ENCODE measurements at places on chromosomes 3 and 15. TPM values are rescaled to one million over a fixed set of nuclear protein-coding genes. Genes with fewer than 3 reads are reported as not detected.

DNA sequence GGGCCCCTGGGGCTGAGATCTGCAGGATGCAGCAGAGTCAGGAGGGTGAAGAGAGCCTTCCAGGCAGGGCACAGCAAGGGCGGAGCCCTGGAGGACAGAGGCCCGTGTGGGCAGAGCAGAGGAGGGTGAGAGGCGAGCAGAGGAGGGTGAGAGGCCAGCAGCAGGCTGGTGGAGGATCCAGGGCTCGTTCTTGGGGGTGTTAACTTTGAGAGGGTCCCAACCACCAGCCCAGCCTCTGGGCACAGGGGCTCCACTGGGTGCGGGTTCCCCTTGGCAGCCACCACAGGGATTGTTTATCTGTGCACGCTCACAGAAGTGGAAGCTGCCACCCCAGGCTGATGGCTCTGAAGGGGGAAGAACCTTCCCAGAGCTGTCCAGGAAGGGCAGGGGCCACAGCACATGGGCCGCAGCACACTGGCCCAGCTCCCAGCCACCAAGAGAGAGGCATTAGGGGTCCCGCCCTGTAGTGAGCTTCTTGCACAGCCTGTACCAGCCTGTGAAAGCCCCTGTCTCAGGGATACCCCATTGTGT is 9.3 kb upstream of the PLXND1 start:
- DNase-seq: no peak

- DNase-seq: no peak
Measured at GRCh38 chr3:177652556-177653291, 455.4 kb upstream of the TBL1XR1 start.

- no peak for DNase-seq
Measured at GRCh38 chr3:48702320-48702920, 14.6 kb downstream of the IP6K2 start.

DNA sequence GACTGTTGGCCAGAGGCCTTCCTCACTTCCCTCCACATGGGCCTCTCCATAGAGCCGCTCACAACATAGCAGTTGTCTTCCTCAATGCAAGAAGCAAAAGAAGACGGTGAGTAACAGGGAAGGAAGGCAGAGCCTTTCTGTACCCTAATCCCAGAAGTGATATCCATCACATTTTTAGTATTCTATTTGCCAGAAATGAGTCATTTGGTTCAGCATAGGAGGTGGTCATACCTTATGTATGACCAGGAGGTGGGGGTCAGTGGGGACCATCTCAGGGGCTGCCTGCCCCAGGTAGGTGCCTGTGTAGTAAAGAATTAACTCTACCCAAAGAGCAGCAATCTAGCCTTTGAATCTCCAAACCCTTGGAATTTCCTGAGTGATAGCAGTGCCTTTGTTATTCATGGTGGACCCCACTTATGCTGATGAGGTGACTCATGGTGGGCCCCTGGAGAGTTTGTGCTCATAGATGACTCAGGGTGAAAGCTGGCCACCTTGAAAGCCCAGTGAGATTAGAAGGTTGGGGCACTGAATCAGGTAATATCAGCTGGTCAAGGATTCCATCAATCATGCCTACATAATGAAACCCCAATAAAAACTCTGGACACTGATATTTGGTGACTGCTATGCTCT is 323.9 kb upstream of the IGF1R start:
- no peak for DNase-seq

DNA sequence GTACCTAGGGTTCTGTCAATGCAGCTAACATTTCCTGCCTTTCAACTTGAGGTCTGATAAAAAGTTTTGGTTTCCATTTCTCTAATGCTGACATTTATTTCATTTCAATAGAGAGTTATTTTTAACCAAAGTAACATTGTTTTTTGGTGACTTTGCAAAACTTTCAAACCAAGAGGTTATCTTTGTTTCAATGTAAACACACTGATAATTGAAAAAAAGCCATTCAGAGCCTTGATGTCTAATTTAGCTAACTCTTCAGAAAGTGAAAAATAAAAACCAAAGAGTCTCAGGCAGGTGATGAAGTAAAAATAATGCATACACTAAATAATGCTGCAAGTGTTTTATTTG is 9.6 kb upstream of the TIPARP start:
- no peak for DNase-seq

GRCh38 chr3:114420072-114420471 is 126.2 kb downstream of the TIGIT start:
- DNase-seq: no peak

- DNase-seq: no peak
Measured at GRCh38 chr3:46135475-46135874, 72.6 kb downstream of the CCR1 start.

DNA sequence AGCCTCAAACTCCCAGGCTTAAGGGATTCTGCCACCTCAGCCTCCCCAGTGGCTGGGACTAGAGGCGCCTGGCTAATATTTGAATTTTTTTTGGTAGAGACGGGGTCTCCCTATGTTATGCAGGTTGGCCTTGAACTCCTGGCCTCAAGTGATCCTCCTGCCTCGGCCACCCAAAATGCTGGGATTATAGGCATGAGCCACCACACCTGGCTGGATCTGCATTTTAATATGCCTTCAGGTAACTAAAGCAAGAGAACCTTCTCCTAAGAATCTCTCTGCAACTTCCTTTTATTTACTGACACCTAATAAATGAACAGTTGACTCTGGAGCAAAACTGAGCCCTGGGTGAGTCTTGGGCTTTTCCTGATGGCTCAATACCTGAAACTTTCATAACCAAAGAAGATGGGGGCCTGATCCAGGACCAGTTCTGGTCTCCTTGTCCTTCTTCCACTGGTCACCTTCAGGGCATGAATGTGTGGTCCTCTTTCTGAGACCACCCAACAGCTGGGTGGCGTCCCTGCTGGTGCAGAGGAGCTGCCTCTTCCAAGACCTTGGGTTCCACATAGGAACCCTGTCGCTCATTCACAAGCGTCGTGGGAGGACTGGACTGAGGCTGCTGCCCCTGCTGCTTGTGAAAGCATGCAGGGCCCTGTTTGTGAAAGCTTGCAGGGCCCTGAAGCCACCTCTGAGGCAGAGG is 28.2 kb downstream of the CCR9 start:
- DNase-seq: no peak

The GCNT3 gene
- total RNA-seq: 2.6 TPM

The CELF6 gene
- total RNA-seq: not detected
